ENCODE measurements at places on chromosomes 2 and 18.

DNA sequence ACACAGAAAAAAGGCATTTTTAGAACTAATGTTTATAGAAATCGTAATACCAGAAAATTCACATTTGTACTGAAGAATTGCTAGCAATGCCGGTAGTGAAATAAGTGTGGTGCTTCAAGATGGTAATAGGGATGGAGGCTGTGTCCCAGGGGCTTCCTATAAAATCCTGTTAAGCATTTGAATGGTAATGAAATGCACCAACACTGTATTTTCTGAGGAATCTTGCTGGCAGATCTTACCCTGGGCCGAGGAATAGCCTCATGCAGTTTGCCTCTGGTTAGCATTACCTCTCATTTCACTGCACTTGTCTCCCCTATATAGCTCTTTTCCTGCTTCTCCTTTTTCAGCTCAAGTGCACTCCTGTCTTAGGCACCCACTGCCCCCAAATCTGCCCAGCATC, 501.6 kb upstream of the NRP2 start:
- no peak for DNase-seq

- no peak for DNase-seq
Observed at GRCh38 chr2:208255557-208256106, 761 bp upstream of the IDH1 start.

- DNase-seq, result no peak
Observed at GRCh38 chr2:136029149-136029548, 43.7 kb upstream of the DARS1 start.

- DNase-seq, result no peak
Observed at GRCh38 chr2:219533930-219534661, 9.5 kb downstream of the CHPF start.

DNA sequence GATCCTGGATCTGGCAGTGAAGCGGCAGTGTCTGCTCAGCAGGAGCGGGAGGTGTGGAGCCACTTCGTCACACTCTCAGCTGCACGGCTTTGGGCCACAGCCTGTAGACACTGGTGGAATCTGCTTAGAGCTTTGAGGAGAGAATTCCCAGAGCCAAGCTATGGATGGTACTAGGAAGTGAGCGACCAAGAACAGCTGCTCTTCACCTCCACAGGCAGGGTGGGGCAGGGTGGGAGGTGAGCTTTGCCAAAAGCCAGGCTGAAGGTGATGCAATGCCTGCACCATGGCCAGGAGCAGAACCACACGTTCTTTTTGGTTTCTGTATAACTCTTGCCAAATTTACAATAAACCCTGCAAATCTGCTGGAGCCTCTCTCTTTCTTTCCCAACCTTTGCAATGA, 226.1 kb downstream of the ANKRD30B start:
- no peak for DNase-seq

GRCh38 chr2:195590861-195591205, 66.2 kb upstream of the SLC39A10 start:
- DNase-seq, result no peak

DNA sequence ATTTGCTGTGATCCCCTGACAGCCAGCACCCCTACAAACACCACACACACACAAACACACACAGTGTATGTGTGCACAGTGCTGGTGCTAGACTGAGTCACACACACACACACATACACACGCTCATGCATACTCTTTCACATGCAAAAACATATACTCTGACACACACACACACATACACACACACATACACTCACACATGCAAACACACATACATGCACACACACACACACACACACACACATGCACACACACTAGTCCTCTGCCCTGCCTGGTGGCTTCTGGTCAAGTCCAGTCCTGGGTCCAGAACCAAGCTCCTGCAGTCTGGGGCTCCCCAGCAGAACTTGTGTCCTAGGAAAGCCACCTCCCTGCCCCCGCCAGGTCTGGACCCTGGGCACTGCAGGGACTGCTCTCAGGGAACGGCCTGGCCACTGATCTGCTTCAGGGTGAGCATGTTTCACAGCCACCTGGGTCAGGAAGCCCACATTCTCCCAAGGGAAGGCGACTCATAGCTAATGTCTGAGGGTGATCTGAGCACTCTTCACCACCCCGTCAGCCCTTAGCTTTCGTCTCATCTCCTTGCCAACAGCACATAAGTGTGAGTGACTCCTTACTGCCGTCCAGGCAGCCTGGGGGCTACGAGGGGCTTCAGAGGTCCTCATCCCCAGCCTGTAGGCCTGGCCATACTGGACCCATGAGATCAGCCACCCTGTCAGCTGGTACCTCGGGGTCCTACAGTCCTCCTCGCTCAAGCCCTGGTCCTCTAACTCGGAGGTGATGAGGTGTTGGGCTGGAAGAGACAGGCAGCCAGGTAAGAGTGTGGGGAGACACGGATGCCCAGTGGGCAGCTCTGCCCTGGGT, 88.1 kb downstream of the MCFD2 start:
- no peak for DNase-seq

GRCh38 chr2:235709124-235709813, 215.4 kb downstream of the AGAP1 start:
- DNase-seq, result no peak

DNA sequence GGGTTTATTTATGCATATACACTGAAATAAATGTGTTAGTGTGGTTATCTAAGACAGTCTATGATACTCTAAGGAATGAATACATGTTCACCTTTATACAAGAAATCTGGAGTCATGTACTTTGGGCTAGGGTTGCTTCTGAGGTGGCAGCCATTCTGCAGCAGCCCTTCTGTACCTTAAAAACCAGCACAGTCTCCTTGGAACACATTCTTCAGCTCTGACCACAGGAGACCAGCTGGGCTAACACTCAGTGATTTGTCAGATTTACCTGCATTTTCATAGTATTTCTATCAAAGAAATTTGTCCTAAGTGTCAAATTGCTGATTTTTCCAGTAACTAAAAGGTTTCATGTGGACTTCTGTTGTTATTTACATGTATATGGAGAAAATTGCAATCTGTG, 167.7 kb downstream of the CAMKMT start:
- DNase-seq, result no peak

- DNase-seq, result no peak
Observed at GRCh38 chr2:200828572-200829257, 17.0 kb downstream of the BZW1 start.

DNA sequence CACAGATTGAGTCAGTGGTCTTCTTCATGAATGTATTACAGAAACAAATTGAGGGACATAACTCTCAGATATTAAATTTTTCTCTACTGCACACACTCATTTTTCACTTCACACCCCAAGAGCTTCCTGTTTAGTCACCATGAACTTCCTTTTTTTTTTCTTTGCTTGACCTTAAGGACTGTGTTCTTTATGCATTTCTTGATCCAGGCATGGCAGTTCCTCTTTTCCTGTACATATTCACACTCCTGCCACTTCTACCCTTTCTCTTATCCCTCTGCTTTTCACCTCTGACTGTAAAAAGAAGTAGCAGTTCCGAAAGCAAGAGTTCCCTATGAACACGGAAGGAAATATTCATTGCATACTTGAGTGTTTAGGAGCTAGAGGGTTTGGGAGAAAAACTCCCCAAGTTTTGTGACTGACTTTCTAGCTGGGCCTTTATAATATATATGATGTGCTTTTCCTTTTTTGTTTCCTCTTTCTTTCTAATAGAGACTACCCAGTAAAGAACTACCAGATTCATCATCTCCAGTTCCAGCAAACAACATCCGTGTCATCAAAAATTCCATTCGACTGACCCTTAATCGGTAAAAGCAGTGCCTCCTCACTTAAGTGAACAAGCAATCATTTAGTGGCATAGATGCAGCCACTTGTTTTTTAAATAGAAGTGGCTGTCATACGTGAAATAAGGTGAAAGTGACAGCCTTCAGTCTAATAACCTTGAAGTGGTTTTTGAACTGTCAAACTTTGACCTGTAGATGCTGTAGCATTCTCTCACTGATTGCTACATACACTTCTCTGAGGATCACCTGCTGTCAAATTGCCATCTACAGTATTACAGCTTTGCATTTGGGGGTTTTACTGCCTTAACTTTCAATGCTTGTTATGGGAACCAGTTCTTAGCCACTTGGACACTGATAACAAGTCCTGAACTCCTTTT, 40.8 kb downstream of the PAPOLG start:
- DNase-seq, result no peak

DNA sequence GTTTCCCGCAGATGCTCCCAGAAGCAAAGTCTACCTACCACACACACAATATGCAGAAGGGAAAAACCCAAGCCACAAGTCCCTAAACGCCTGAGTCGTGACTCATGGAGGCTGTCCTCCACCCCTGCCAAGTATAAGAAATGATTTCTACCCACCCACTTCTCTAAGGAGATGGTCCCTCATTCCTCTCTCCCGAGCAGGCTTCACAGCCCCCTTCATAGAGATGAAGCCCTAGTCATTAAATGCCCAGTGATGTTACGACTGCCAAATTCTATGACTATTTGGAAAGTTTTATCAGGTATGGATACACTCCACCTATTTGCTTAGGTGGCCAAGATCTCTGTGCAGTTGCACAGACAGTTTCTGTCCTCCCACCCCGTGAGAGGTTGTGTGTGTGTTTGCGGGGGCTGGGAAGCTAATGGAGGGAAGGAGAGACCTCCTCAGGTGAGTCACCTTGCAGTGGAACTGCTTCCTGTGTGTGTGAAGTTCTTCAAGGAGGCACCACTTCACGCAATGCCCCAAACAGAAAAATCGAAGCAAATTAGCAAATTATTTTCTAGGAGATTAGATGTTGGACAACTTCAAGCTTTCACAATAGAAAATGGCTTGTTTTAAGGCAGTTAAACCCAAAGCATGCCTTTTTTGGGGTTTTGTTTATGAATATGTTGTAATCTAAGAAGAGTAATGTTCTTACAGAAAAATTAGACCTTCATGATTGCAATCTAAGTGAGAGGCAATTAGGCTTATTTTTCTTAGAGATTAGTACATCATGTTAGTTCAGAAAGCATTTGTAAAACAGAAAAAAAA, 175.2 kb downstream of the TGIF1 start:
- no peak for DNase-seq

- DNase-seq, result no peak
Observed at GRCh38 chr2:106649306-106649705, 162.1 kb downstream of the CD8B2 start.

DNA sequence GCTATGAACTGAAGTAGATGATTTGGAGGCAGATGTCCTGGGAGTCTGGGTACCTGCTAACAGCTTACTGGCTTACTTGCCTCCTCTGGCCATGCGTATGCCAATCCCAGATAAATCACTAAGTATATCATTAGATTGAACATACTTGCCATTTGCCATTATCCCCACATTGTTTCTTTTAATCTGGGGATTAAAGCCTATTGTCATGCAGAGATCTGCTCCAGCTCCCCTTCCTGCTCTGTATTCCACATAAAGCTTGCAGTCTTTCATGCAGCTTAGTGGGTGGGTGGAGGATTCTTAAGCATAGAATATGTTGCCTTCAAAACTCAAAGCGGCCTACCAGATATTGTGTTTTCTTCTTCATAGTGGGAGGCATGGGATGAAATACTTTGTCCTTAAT, 311.8 kb upstream of the MMADHC start:
- DNase-seq, result no peak

DNA sequence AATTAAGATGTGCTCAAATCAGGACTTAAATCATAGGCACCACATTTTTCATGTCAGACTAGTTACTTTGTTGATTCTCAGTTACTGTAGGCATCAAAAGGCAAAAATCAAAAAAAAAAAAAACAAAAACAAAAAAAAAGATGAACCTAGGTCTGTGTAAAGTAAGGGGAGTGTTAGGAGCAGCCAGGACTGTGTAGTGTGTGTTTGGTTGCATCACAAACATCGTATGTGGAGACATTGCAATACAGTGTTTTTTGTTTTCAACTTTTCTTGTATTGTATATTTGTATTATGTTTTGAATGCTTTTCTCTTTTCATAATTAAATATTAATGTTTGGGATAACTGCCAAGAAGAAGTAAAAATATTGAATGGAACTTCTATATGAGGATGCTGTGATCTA, 82.1 kb downstream of the ACSL3 start:
- DNase-seq, result no peak

- no peak for DNase-seq
Observed at GRCh38 chr2:25190536-25190935, 22.2 kb upstream of the POMC start.

DNA sequence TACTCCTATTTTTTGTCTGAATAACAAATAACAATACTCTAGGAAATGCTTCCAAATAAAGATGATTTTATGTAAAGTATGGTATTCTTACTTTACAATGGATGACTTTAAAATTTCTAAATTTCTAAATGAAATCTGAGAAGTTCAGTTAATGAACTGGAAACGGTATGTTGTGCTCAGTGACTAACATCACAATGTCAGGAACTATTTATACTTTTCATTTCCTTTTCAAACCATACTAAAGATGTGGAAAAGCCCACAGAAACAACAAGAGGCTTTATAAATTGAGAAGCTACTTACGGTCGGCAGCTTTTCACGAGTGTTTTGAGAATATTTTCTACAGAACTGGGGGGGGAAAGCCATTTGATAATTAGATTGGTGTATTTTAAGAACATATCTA, 31.1 kb downstream of the PSME4 start:
- DNase-seq, result no peak

- DNase-seq, result no peak
Observed at GRCh38 chr2:70790136-70790828, at the start of gene FIGLA. FIGLA (minus strand) TSS chr2:70790643; CDS start chr2:70790638, 5 bp downstream.

- DNase-seq, result no peak
Observed at GRCh38 chr18:58355243-58355642, 273.6 kb downstream of the ALPK2 start.

DNA sequence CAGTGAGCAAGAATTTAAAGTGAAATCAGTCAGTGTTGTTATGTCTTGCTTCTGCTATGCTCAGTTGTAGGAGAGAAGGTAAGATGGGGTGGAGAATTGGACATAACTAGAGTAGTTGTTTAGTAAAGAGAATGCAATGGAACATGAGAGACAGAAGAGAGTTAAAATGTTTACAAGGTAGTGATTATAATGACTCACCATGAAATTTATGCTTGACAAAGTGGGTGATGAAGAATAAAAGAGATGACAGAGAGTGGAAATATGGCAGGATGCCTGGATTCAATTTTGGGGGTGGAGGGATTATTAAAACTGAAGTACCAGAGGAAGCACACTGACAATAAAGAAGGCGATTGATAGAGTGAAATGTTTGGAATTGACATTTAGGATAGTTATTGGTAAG, 10.6 kb downstream of the SCG2 start:
- no peak for DNase-seq

DNA sequence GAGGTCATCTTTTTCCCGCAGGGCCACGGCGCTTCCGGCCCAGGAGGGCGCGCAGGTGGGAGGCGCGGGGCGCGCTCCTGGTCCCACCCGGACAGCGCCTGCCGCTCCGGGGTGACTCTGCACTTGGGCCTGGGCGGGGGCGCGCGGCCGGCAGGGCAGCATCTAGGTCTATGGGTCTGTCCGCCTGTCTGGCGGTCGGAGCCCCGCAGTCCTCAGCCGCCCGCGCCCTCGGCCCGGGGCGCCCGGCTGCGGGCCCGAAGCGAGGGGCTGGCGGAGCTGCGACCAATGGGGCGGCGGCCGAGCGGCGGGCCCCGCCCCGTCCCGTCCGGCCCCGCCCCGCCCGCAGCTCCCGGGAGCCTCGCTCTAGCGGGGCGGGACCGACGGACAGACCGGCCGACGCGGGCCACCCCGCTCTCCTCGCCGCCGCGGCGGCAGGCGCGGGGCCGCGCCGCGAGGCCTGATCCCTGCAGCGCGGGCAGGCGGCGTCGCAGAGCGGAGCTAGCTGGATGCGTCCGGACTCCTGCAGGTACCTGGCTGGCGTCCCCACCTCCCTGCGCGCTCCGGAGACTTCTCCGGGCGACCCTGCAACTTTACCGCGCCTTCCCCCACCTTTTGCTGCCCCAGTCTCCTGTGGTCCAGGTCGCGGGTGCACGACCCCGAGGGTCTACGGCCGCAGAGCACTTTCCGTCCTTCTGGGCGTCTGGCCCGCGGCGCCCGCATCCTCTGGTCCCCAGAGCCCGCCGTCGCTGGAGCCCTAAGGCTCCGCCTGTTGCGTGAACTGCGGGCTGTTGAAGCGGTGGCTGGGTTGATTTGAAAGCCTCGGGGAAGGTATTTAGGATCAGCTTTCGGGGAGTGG, at the start of gene KCNS3:
KCNS3 (plus strand) TSS at position 387 of the 856 bp plus-strand sequence. CDS start 52,342 bp downstream, outside the sequence.
- no peak for DNase-seq
